Stimulated activated CD4-positive, alpha-beta T cell treated with anti-CD3 and anti-CD28 coated beads, TNF-alpha, amount 100 ng/mL, for 4 hours (primary cell): ENCODE measurements at places on chromosomes 5 and 9.
A peak's percentile ranks its signal among the peaks of the same experiment; 100 is the strongest.

DNA sequence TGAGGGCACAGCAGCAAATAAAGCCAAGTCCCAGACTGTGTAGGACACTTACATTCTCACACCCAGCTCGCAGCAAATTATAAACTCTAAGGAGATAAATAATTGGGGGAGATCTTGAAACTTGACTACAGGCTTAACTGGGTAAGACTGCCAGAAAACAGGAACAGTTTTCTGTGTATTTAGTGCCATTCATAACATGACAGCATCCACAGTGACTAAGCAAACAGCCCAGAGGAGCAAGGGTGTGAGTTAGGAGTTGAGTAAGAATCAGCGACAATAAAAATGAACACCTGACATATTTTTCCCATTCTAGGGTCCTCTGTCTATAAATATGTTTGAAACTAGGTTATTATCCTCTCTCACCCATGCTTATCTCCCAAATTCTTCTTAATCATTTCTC lies 370.9 kb upstream of the WWC1 start:
- no peak for DNase-seq

DNA sequence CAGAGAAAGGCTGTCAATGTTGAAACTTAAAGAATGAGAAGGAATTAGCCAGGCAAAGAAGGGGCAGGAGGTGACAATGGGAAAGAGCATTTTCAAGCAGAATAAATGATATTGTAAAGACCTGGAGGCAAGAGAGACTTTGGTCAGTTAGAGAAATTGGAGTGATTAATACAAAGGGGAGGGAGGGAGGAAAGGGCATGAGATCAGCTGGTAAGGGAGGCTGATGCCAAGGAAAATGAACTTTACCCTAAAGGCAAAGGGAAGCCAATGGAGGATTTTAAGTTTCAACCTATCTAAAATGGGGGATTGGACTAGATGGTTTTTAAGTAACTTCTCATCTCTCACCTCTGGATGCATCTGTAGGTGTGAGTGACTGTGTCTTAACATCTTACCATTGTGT lies 23.3 kb downstream of the C5 start:
- DNase-seq, result no peak

DNA sequence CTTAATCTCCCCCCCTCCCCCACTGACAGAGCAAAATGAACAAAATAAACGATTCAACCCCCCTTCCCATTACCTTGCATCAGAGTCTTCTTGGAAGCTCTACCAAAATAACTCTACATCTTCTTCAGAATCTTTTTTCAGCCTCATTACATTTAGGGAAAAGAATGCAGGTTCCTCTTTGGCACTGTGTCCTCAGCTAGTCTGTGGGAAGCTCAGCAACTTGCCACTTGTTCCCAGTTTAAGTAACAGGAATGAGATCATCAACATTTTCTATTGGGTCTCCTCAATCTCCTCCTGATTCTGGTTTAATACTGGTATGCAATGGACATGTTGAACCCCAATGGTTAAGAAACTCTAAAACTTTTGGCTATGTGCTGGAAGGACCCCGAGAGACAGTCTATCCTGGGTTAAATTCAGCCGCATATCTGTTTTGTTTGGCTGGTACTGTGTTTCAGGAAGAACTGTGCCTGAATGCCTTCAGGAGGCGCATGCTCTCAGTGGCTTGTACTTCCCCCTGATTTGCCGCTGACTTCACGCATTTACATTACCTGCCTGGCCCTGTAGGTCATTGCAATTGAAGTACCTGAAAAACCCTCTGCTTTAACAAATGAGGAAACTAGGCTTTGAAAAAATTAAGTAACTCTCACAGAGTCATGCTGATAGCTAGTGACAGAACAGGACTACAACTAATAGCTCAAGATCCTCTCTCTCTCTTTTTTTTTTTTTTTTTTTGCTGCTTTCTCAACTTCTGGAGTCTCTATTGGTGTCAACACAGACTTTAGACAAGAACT lies 78.1 kb upstream of the HMHB1 start:
- DNase-seq, result no peak

DNA sequence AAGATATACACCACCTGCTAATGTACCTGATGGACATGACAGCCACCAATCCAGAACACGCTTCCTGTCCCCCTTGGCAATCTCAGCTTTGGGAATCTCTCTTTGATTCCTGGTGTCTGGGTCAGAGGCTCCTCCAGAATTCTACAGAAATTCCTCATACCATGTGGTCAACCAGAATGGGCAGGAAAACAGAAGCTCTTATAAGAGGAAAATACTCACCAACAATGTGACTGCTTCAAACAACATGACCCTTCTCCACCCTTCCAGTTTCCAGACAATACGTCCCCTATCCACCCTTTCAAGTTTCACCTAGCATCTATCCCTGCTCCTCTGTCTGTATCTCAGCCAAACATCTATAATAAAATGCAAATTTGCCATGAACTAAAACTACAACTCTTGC lies 247.2 kb downstream of the DENND1A start:
- DNase-seq, result no peak

GRCh38 chr9:93159601-93160471 lies 24.1 kb upstream of the WNK2 start:
- peak; percentile 43 for DNase-seq

GRCh38 chr5:154312000-154312399 lies 121.5 kb downstream of the GALNT10 start:
- no peak for DNase-seq

GRCh38 chr9:90915693-90916092 lies 114.1 kb downstream of the SYK start:
- no peak for DNase-seq

DNA sequence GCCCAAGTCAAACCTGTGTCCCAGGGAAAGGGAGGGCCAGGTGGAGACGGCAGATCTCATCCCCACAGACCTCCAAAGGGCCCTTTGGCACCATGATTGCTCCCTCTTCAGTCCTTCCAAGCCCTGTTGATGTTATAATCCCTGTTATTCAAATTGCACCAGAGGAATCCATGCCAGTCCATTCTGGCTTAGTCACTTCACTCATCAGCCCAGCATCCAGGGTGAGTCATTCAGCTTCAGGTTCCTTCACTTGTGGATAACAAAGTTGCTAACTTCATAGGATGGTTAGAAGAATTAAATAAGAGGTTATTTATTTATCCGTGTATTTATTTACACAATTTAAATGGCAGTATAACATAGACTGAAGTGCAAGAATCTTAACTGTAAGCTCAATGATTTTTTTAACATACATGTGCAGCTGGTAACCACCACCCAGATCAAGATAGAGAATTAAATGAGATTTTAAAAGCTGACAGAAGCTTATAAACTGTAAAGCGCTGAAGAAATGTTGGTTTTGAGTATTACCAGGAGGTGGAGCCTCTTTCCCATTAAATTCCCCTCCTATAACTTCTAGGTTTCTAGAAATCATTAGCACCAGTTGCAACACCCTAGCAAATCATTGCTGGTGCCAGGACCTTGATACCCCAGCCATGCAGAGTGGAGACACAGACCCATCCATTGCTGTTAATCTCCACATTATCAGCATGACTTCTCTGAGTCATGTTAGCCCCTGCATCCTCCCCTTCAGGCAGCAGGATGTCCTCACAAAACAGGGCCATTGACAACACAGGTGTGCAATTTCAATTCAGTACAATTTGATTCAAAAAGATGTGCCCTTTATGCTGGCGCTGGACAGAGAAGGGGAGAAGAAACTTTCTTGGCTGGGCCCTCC lies 77.4 kb downstream of the SEC61B start:
- DNase-seq, result no peak

DNA sequence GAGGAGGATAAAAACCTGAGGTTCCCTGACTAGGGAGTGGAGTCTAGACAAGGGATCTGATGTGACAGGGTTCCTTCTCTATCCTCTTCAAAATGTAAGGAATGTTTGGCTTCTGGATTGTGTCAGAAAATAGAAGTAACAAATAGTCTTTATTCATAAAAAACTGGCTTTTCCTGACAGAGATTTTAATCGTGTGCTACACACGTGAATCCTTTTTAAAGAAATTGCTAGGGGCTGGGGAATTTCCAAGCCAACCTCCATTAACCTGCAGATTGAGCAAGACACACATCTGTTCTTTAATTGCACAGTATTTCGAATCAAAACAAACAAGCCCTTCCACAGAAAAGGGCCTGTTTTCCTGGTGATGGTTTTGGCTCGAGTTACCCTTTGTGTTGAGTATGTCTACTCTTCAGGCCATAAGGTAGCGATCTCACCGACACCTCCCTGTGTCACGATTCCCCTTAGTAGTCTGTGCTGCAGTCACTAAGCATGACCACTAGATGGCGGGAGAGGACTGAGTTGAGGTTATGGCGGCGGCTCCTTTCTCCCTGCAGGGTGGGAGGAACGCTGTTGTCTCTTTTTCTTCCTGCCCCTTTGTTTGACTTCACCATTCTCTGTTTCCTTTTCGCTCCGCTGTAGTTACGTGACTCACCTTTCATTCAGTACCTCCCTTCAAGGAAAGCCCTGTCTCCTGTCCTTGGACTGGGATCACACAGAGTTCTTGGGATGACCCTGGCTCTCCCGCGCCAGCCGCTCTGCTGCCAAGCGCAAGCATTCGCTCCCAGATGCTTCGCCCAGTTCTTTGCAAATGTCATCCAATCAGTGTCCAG lies 137.1 kb upstream of the SLC24A2 start:
- peak; percentile 35 for DNase-seq

DNA sequence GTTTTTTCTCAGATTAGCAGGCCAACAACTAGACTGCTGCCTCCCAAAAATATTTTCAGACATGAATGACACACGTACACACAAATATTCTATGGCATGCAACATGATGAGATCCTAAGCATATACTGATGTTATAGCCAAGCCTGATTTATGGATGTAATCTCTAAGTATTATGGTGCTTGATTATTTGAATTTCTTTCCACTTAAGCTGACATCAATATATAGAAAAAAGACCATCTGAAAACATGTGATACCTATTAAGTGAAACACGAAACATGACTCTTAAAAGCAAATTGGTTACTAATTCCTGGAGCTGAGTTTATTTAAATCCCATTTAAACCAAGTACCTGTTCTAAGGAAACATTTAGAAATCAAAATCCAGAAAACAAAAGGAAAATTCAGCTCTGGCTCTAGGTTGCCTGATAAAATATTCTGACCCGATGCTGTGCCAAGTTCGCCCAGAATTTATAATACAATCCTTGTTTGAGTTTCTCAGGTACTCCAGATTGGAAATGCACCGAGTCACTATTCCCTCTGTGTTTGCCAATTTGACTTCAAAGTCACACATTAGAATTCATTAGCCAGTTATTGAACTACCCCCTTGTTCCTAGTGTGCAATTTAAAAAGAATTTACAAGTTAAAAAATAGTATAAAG lies 548.6 kb downstream of the CSNK1G3 start:
- DNase-seq, result no peak

GRCh38 chr5:53568871-53569270 lies 8.4 kb downstream of the NDUFS4 start:
- DNase-seq, result no peak

DNA sequence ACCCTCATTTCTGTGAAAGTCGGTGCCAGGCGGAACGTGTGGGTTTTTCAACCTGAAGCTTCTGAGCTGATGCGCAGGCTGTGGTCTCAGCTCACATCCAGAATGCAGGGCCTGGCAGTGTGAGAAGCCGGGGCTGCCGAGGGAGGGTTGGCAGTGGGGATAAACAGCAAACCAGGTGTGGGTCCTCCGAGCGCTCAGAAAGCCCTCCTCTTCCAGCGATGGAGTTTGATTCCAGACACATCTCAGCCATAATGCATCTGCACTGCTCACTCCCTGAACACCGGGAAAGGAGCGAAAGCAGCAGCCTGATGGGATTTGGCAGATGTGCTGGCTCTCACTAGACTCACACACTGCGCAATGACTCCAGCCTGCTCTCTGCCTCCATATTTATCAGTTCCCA lies 280.1 kb downstream of the HSPA4 start:
- no peak for DNase-seq

DNA sequence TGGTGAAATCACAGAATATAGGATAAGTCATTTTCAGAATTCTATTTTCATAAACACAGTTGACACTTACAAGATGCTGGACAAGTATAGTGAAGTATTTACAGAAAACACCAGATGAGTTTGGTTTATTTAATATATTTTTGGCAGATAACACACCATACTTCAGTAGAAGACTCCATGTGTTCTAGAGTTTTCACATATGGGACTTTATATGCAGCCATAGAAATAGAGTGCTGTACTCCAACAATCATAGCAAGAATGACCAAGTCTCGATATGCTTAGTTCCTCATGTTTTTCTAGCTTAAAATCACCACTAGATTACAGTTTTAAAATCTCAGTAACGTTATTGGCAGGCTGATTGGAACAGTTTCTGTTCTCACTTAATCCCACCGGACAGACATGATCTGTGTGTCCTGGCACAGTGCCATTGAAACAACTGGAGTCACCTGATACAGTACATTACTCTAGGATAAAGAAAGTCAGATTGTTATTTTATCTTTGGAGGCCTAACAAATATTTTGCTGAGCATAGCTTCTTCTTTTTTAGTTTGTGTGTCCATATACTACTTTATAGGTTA lies 45.8 kb upstream of the ERBIN start:
- no peak for DNase-seq

DNA sequence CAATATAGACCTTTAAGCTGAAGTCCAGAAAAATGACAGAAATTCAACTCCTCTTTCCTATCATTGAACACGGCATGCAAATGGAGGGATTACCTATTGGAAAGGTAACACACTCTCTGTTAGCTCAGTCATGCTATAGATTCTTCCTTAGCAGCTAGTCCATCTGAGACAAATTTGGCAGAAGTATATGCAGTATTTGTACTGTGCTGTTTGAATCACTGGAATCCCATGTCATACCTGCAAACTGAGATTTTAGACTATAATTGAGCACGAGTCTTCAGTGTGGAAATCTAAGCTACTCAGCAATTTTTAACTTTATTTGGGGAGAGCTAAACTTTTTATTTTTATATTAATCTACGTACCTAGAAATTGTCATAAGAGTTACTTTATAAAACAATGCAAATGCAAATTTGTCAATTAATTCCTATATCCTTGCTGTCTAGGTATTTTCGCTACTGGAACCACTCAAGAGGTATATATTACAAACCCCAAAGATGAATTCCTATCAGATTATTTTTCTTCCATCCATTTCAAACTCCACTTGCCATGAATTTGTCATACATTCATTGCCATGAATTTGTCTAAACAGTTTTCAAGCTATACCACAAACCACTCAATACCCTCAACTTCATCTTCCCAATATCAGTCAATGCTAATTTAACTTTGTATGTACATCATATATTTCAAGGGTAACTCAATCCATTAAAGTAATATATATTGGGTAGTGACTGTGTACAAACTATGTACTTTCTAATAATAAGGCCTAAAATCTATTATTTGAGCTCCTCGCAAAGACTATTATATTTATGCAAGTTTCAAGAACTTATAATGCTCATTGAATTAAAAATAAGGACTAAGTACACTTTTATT lies 224.8 kb downstream of the MEF2C start:
- no peak for DNase-seq

GRCh38 chr5:10229306-10230048 lies 20.2 kb downstream of the ATPSCKMT start:
- DNase-seq, result no peak

- DNase-seq, result no peak
Measured at GRCh38 chr5:118619823-118620222, 368.5 kb downstream of the DTWD2 start.

GRCh38 chr5:180982008-180982741 lies 6.5 kb upstream of the BTNL3 start:
- no peak for DNase-seq
